Stimulated activated CD8-positive, alpha-beta memory T cell treated with anti-CD3 and anti-CD28 coated beads, Interleukin-4, amount 100 ng/mL, for 4 hours (primary cell): ENCODE measurements at places on chromosomes 7 and 10.

DNA sequence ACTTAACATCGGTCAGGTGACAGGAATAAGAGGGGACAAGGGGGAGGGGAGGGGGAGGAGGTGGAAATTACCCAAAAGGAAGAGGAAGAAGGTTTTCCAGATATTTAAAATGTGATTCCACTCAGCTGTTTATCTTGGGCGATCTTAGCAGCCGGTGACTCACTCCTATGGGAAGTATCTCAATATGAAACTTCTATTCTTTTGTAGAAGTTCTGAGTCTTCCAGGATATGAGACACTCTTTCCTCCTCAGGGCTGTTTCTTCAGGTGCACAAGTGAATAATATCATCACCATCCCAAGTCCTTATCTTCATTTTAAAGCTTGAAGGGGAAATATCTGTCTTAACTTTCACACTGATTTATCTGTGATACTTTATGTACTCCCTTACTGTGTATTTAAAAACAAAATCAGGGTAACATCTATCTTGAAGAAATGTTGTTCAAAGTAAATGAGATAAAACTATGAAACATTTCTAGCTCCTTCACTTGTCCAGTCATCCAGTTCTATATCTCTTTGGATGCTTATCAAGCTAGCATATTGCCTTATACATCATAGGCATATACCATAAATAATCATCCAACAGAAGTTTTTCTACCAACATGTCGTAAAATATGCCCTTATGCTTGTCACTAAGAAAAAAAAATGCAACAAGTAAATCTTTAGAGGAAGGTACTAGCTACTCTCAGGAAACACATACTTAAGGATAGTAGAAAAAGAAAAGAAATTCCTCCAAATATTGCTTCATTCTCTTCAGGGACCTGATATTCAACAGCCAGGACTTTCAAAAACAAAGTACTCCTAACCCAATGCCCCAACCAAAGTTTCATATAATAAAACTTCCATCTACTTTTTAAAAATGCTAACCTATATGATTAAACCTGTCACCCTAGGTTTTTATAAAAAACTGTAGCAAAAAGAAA lies 13.7 kb downstream of the DOCK4 start:
- DNase-seq, result no peak

DNA sequence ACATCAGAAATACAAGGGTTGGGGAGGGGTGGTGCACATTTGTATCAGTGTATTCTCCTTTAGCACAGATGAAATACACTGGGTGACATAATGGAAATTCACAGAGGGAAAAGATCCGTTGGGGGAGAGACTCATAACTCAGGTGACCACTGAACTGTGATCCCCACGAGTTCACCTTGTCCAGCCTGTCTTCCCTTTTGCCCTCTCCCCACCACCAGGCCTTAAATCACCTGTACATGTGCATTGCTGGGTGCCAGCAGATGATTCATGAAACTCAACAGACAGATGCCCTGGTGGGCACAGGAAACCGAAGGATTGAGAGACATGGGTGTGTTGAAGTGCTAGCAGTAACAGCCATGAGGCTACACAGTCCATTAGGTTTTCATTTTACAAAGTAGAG lies 253.3 kb downstream of the PLXNA4 start:
- no peak for DNase-seq

- DNase-seq, result no peak
These were observed 195.4 kb downstream of the EBF3 start for GRCh38 chr10:129768437-129769355.

GRCh38 chr10:14454629-14455028 lies 123.9 kb upstream of the FRMD4A start:
- no peak for DNase-seq

GRCh38 chr10:1454951-1455350 lies 282.4 kb downstream of the ADARB2 start:
- DNase-seq, result no peak

DNA sequence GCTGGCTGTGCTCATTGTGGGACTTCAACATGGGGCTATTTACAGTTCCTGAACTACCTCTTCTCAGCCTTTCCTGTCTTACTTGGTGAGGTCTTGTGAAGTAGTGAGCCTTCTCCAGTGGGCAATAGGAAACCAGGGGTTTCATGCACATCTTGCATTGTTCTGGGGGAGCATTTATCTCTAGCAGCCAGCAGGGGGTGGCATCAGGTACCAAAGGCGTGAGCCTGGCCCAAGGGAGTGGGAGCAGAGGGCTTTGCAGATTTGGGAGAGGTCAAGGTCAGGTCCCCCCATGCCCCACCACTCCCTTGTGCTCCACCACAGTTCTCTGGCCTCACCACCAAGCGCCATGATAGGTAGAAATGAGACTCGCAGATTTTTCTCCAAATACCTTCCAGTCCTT lies 85.4 kb upstream of the NPTX2 start:
- DNase-seq, result no peak

DNA sequence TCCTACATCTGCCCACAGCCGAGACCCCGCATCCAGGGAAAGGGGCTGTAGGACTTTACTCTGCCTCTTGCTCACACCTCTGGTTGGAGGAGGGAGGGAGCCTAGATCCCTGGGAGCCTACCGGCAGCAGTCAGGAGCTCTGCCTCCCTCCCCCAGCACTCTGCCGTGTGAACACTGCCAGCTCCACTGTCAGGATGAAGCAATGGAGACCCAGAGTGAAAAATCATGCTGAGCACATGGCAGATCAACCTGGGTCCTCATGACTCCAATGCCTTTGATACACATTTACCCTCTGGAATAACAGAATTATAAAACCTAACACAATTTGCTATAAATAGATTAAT lies 477.7 kb downstream of the TNS3 start:
- DNase-seq, result no peak

GRCh38 chr10:73501651-73502050 lies 5.8 kb upstream of the PPP3CB start:
- DNase-seq, result no peak

DNA sequence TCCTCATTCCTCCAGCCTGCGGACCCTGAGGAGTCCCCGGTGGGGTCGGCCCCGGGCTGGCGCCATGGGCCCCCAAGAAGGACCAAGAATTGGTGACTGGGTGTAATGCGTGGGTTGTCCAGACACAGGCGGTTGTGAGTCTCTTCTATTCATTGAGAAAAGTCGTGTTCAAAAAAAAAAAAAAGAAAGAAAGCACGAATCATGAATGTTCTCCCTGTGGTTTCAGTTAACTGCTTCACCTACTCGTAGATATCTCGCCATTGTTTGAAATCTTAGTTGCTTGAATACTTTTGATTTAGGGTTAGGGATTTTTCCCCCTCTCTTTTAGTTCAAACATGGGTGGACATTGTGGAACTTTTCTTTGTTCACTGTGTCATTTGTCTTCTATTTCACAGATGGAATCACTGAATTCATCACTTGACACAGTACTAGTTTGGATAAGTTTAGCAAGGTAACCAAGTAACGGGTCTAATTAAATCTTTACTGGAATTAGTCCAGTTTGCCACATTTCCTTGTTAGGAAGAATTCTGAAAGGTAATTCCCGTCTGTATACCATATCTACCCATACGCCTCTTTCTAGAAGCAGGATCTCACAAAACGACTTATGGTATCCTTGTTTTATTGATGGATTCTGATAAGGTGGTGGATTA lies 775 bp downstream of the STARD3NL start:
- peak; percentile 18 for DNase-seq
